ENCODE measurements at places on chromosomes 3 and 15.
A peak's percentile ranks its signal among the peaks of the same experiment; 100 is the strongest.

DNA sequence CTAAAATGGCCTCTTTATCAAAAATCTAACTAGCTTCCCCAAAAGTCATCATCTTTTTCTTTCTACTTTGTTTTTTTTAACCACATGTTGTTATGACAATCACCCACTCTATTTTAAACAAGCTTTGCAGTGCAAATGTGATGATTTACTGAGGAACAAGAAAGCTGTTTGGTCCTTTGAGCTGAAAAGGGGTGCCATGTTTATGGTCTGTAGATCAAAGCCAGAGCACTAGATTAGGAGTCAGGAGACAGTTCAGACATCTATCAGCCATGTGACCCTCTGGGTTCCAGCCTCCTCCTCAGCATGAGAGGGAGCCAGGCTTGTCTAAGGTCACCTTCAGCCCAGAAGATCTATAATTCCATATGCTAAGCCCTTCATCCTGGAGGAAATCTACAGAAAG, 65.9 kb downstream of the RPL22L1 start:
- no peak for DNase-seq

DNA sequence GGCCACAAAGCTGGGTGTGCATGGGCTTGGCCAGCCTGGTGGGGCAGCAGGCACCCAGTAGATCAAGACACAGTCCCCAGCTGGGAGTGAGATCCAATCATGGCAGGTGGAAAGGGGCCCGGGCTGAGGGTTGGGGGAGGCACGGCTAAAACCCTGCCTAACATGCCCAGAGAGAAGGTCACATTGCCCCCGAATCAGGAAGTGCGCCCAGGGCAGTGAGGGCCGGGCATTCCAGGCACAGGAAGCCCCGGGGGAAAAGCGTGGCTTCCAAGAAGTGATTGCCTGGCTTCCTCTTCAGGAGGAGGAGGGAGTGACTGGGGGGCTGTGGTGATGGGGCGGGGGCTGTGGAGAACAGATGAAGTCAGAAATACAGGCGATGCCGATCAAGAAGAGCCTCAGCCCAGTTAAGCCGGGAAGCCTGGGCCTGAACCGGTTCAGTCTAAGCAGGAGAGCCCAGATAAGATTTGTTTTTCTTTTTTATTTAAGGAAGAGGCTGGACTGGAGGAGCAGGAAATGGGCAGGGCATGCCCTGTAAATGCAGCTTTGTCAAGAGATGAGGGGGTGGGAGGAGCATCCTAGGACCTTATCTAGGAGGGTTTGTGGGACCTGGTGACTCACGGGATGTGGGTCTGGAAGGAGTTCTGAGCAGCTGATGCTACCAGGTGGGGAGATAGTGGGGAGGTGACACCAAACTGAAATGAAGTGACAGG, 83.9 kb downstream of the CHSY1 start:
- DNase-seq = peak; percentile 87

- no peak for DNase-seq
Observed at GRCh38 chr15:96125721-96126415, 204.6 kb upstream of the NR2F2 start.

GRCh38 chr3:120680193-120680894, 1.7 kb downstream of the HGD start:
- no peak for DNase-seq

- peak; percentile 38 for DNase-seq
Observed at GRCh38 chr3:182258538-182259177, 534.6 kb upstream of the ATP11B start.

- no peak for DNase-seq
Observed at GRCh38 chr3:175512700-175513099, 653.6 kb downstream of the NAALADL2 start.

DNA sequence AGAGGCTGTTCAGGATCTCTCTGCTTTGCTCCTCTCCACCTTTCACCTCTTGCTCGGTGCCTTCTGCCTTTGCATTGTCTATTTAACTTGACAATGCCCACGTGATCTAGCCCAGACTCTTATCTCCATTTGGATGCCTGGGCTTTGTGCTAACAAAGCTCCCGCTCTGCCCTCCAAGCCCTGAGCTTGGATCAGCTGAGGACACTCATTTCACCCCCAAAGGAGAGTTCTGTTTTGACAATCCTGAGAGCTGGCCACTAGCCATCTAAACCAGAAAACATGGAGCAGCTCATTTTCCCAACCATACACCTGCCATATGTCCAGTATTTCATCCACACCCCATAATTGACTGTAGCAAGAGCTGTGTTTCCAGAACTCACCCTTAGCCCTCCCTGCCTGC, 12.8 kb downstream of the GPR176 start:
- no peak for DNase-seq

DNA sequence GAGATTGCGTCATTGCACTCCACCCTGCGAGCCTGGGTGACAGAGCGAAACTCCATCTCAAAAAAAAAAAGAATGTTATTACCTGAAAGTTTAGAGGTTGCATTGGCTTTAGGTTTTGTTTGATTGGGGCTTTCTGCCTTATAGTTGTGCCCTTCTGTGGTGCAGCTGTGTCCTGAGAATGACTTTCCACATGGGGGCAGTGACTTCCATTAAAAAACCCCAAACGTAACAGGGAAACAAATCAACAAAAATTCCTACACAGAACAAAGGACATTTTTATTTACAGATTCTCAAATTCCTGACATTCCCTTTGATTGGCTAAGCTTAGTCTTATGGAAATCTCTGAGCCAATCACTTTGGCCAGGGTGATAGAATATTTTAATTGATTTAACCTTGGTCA, 154.1 kb upstream of the GPR149 start:
- no peak for DNase-seq

DNA sequence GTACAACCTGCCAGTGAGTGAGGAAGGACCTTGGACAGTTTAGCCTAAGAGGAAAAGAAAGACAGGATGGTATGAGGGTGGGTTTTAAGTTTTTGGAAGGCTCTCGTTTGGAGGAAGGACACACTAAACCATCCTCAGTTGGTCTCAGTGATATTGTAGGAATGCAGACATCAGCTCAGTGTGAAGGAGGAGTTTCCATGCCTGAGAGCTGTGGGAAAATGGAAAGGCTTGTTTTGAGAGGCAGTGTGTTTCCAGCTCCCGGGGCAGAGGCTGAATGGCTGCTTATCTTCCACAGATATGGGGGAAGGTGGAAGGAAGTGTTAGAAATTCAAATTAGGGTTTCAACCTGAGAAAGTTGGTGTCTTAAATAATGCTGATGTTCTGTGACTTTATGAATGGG, 89.6 kb upstream of the MYZAP start:
- DNase-seq = no peak

GRCh38 chr15:66481107-66481856, 16.3 kb downstream of the SNAPC5 start:
- DNase-seq = peak; percentile 90

DNA sequence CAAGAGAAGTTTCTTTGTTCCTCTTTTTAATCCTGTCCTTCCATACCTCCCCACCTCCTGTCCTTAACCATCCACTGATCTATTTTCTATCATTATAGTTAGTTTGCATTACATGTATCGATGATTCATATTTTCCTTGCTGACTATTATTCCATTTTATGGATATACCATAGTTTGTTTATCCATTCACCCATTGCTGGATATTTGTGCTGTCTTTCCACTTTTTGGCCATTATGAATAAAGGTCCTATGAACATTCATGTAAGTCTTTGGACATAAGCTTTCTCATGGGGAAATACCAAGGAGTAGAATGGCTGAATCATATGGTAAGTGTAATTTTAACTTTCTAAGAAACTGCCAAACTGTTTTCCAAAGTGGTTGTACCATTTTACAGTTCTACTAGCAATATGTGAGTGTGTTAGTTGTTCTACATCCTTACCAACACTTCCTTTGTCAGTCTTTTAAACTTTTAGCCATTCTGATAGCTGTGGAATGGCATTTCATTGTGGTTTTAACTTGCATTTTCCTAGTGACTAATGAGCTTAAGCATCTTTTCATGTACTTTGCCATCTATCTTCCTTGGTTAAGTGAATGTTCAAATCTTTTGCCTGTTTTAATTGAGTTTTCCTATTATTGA, 11.7 kb downstream of the ATP6V1A start:
- DNase-seq = no peak

- no peak for DNase-seq
Observed at GRCh38 chr15:79090487-79091203, at the start of gene RASGRF1. RASGRF1 (minus strand) TSS chr15:79090780; CDS start chr15:79090498, 282 bp downstream.

Data from RWPE1 (cell line).